Stromal cell of bone marrow (primary cell): ENCODE measurements at places on chromosomes 2 and 18.
A peak's percentile ranks its signal among the peaks of the same experiment; 100 is the strongest.

- no peak for DNase-seq
Observed at GRCh38 chr2:84223191-84223590, 235.9 kb downstream of the SUCLG1 start.

- no peak for DNase-seq
Observed at GRCh38 chr18:38297910-38298309, 732.3 kb upstream of the CELF4 start.

GRCh38 chr18:77896586-77897252 is 647.1 kb downstream of the GALR1 start:
- no peak for DNase-seq

GRCh38 chr2:217468042-217468830 is 534.6 kb downstream of the TNS1 start:
- DNase-seq, result no peak

- peak; percentile 59 for DNase-seq
Observed at GRCh38 chr2:43184339-43184895, 42.0 kb downstream of the ZFP36L2 start.

GRCh38 chr2:231634951-231635875 is 42.5 kb downstream of the TEX44 start:
- no peak for DNase-seq

GRCh38 chr2:230797515-230798495 is 66.9 kb upstream of the ITM2C start:
- no peak for DNase-seq

GRCh38 chr18:7577706-7578105 is 10.6 kb downstream of the PTPRM start:
- DNase-seq, result no peak

DNA sequence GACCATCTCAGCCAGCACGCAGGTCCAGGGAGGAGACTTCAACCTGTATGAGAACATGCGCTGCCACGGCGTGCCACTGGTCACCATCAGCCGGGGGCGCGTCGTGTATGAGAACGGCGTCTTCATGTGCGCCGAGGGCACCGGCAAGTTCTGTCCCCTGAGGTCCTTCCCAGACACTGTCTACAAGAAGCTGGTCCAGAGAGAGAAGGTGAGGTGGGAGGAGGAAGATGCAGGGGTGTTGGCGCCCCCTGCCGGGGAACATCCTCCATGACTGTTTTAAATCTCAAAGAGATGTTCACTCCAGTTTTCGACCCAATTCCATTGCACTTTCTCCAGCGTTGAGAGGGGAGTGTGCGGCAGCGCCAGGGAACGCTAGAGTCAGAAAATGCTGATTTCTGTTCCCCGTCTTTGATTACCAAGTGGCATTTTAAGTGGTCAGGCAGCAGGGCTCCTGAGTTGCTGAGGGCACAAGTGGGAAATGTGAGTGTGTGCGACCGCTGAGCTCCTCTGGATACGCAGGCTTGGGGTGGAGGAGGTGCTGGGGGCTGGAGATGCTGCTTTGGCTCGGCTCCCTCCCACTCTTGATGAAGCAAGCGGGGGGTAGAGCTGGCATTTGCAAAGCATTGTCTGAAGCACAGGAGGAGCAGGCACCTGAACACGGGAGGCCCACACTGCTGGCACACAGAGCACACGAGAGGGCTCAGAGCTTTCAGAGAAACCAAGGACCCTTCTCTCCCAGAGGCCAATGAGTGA is 27.7 kb upstream of the MAPRE3 start:
- peak; percentile 9 for DNase-seq

GRCh38 chr2:168666339-168666738 is 136.1 kb upstream of the NOSTRIN start:
- DNase-seq, result peak; percentile 6

GRCh38 chr18:58180172-58180571 is 136.1 kb downstream of the NEDD4L start:
- no peak for DNase-seq

DNA sequence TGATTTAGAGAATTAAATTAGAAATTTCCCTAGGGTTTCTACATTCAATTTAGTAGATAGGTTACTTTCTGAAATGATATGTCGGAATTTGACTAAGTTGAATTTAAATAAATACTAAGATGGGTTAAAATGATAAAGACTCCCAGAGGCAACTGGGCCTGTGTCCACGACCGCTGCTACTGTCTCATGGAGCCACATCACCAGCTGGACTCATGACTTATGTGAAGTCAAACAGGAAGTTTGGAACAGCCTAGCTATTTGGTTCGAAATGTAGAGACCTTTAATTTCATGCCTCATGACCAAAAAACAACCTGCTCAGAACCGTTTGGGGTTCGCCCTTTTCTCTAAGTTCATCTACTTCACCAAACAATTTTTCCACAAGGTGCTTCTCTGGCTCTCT is 22.2 kb downstream of the GRHL1 start:
- DNase-seq, result no peak

GRCh38 chr2:218043701-218044109 is 25.3 kb upstream of the RUFY4 start:
- DNase-seq, result no peak

DNA sequence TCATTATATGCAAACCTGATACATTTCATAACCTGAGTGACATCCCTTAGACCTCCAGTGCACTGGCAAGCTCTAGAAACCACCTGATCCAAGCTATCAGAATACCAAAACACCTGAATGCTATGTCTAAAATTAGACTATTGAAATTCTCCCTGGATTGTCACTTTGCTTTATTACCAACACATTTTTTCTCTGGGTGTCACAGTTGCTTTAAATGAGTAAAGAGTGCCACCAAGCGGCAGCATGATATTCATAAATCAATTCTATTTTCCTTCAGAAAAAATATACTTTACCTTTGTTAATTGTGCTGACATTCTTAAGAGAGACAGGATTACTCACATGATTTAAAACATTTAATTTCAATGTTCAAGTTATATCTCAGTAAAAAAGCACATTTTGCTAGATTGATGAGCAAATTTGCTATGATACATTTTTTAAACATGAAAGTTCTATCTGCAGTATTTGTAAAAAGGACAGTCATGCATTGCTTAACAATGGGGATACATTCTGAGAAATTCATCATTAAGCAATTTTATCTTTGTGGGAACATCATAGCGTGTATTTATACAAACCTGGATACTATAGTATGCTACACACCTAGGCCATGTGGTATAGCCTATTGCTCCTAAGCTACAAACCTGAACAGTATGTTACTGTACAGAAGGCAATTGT is 338.4 kb upstream of the SLC39A10 start:
- peak; percentile 15 for DNase-seq

DNA sequence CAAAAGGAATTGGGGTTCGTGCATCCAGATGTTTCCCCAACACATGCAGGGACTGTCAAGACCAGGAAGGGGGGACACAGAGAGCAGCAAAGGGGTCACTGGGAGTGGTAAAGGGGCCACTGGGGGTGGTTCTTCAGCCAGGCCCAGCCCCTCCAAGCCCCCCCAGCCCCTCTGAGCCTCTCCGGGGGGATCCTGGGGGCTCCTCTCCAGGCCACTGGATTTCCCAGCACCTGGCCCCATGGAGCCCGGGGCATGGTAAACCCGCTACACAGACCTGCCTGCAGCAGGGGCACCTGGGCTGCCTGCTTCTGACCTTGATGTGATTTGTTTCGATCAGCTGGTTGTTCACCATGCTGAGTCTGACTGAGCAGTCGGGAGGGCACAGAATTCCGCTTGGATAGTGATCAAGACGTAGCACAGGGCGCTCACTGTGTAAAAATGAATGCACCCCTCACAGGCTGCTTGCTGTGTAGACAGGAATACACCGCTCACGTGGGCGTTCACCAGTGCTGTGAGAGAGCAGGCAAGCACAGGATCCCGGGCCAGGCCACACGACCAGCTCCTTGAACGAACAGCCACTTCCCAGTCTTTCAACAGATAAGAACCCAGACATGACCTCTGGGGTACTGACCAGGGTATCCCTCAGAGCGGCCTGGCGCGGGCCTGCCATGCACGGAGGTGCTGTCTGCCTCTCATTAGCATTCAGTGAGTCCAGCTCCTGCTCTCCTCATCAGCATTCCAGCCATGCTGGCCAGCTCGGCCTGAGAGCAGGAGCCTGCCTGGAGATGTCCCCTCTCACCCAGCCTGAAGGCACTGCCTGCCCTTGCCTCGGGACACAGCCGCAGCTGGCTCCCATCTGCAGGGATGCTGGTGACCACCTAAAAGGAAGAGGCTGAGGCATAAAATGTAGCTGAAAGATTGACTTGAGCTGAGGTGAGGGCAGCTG is 73.3 kb upstream of the OTOS start:
- no peak for DNase-seq

DNA sequence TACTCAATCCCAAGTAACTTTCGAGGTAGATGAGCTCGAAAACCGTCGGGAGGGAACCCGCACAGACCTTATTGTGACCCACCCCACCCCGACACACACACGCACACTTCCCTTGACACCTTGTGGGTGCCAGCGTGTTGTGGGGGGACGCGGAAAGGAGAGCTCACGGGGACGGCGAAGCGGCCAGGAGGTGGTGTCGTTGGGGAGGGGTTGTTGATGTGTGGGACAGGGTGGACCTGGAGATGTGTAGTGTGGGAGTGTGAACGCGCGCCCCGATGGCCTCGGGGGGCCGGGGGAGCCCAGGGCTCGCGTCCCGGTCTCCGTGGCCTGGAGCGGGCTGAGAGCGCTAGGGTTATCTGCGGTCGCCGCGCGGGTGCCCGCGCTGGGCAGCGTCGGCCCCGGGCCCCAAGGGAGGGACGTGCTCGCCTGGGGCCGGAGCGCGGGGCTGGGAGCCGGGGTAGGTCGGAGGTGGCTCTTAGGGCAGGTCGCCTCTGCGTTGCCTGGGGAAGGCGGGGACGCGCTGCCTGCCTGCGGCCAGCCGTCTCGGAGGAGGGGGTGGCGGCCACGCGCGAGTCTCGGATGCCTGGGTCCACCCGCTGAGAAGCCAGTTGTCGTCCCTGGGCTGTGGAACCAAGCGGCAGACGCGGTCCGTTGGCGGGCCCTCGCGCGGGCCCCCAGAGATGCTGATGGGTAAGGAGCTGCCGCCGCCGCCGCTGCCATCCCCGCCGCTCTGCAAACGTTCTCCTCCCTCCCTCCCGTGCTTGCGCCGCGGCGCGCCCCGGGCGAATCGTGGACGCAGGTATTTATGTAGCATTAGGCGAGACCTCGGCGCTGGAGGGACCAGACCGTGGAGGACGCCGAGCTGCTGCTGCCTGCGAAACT is 1.6 kb downstream of the KLHL29 start:
- no peak for DNase-seq

DNA sequence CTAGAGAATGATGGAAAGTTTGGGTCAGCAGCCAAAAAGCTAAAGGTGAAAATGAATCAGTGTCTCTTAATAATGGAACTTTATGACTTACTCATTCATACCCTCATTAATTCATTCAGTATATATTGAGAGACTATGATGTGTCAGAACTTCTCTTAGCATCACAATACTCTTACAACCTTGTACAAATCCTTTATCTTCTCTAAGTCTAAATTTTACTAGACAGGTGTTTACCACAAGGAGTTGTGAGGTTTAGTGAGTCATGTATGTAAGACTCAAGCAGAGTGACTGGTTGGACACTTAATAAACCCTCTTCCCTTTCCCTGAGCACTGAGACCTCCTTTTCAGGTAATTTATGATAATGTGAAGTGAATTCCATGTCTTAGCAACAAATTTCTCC is 129.6 kb downstream of the PPP1R1C start:
- DNase-seq, result no peak

- no peak for DNase-seq
Observed at GRCh38 chr18:13517369-13517768, 209.0 kb downstream of the FAM210A start.
